ENCODE measurements at places on chromosomes 2 and 18. TPM values are rescaled to one million over a fixed set of nuclear protein-coding genes. Genes with fewer than 3 reads are reported as not detected.

GRCh38 chr2:129733041-129733440, 246.4 kb upstream of the RAB6C start:
- ATAC-seq = no peak

DNA sequence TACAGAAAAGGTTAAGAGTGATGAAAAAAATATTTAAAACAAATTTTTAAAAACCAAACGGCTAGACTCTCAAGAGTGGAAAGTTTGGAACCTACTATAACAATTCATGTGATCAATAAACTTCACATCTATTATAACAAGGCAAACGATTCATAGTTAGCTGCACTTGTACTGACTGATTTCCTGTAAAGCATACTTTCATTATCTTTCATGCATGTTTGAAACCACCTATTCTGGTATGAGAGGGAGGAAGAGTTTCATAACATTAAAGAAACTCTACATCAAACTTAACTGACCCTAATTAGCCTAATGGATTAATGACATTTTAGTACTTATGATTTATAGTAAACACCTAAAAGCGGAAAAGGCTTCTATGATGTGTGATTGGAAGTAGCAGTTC, 43.7 kb upstream of the VWC2L start:
- ATAC-seq = no peak

- no peak for ATAC-seq
These were observed 608.1 kb downstream of the LRP1B start for GRCh38 chr2:141522702-141523101.

DNA sequence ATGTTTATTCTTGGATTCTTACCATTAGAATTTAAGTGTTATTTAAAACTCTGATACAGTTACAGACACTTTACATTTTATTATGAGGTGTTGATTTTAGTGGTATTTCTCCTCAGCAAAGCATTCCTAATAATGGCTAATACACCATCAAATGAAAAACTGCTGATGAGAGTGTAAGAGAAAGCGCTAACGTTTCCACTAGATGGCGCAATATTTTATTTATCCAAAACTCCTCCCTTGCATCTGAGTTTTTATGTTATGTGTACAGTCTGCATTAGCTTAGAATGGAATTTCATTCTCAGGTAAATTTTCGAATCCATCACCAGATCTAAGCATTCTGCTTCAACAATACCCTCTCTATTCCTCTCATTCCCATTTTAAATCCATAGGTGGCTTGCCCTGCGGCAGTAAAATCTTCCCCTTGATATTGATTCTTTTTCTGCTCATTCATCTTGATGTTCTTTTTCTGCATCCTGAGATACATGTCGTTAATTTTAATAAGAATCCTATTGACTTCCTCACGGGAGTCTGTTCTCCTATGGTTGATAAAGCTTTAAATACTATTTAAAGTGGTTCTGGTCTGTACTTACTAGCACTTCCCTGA, 53.9 kb downstream of the PRKRA start:
- ATAC-seq = peak; percentile 49

DNA sequence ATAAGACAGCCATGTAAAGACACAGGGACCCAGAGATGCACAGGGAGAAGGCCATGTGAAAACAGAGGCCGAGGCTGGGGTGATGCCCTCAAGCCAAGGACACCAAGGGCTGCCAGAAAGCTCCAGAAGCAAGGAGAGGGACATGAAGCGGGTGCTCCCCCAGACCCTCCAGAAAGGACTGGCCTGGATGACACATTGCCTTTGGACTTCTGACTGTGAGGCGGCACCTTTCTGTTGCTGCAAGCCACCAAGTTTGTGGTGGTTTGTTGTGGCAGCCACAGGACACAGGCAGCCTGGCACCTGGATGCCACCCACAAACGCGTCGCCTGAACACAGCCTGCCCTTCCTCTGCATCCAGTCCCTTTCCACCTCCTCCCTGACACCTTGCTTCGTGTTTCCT, 67.1 kb downstream of the RHOB start:
- no peak for ATAC-seq

- ATAC-seq = peak; percentile 76
These were observed 13.5 kb upstream of the ZAP70 start for GRCh38 chr2:97699765-97700444.

DNA sequence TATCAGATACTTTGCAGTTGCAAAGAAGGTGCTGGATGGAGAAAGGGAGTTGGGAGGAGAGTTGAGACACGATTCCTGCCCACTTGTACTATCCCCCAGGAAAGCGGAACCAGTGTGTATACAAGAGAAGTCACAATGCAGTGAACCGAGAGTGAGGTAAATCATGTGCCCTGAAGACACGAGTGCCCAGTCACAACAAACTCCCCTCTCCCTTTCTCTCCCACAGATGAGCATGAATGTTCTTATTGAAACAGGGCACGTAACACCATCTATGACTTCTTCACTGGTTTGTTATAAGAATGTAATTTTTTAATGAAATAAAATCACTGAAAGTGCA, 155.7 kb downstream of the IRS1 start:
- ATAC-seq = no peak

GRCh38 chr2:217954971-217955740, 47.6 kb downstream of the TNS1 start:
- no peak for ATAC-seq

DNA sequence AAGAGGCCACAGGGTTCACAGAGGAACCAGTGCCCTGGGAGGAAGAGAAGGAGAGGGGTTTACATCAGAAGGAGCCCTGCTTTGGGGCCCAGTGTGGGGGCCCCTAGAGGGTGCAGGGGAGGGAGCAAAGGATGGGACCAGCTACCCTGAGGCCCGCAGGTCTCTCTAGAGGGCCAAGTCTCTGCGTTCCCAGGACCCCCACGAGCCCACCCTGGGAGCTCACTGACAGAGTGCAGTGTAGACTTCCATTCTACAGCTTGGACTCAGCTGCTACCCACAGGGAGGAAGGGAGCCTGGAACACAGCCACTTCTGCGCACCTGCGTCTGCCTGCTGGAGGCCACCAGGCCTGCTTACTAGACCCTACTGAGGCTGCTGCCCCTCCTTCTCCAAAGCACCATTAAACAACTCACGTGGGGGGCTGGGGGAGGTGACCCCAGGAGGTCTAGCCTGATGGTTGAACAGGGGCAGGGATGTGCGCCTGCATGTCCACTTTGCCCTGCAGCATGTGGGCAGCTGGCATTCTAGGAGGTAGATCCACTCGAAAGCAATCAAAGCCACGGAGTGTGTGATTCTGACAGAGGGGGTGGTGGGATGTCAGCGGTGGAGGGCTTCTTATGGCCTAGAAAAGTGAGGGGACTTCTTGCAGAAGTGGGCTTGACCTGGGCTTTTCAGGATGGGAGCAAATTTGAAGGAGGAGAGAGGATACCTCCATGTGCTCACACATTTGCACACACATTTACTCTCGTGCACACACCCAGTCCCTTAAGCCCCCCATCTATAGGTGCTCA, 90.2 kb downstream of the ZFP36L2 start:
- no peak for ATAC-seq

- ATAC-seq = peak; percentile 78
These were observed 33.4 kb downstream of the WDR43 start for GRCh38 chr2:28927878-28928277.

DNA sequence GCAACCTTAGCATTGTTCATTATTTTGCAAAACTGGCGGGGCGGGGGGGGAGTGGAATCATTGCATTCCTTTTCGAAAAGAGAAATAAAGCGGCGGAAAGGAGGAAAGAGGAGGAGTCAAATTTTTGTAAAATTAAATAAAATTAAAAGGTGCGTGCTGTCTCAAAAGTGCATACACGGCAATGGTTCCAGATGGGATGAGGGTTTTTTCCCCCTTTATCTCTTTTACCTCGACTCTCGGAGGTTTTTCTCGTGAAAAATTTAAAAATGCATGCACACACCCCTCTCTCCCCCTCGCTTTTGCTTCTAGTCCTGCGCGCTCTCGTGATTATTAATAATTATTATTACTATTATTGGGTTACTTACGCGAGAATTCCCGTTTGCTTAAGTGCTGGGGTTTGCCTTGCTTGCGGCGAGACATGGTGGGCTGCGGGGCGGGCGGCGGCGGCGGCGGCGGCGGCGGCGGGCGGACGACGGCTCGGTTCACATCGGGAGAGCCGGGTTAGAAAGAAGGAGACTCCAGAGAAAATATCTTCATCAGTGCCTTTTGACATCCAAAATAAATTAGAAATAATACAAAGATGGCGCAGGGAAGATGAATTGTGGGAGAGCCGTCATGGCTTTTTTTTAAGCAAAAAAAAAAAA, 481 bp downstream of the BCL11A start:
- no peak for ATAC-seq

DNA sequence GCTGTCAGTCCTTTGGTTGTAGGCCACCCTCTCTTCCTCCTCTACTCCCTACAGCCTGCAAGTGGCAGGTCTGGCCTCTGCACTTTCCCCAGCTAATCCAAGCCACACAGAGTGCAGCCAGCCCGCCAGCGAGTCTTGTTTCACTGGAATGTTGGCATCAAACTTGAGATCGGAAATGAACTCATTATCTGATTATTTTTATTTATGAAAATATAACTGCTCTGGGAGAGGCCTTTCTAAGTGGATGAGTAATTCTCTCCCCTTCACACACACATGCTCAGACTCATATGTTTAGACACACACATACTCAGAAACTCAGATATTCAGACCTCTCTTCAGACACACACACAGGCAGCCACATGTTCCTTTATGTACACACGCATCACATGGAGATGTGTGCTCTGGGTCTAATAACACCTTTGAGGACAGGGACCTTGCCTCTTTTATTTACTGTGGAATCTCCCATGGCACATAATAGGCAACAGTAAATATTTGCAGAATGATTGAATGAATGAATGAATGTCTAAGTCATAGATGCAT, 151.3 kb downstream of the ZFP36L2 start:
- peak; percentile 92 for ATAC-seq

GRCh38 chr2:61368687-61369665, 101.9 kb downstream of the USP34 start:
- no peak for ATAC-seq

DNA sequence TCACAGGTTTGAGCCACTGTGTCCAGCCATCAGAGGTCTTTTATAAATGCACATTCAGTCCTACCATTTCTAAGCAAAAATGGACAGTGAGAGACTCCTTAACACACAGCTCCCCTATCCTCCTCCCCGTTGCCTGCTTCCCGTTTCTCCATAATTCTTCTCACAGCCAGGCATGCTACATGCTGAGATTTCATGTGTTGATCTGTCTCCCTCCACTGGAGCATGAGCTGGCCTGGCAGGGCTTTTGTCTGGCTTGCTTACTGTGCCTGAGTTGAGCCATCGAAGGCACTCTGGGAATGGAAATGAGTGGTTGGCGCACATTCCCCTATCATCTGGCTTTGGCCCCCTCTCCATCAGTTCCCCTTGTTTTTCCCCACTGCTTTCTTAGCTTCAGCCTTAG, 413.5 kb downstream of the PTPRM start:
- ATAC-seq = no peak

- ATAC-seq = peak; percentile 57
These were observed 9.0 kb upstream of the CTIF start for GRCh38 chr18:48529796-48530195.

DNA sequence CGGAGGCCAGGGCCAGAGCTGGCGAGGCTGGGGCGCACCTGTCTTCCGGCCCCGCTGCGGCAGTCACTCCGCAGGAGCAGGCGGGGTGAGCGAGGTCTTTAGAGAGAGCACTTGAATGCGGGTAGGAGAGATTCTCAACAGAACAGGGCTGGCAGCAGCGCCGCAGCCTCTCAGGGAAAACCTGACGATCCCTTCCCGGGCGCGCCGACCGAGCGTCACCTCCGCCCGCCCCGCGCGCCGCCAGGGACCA, 526 bp downstream of the PRKRA start:
- no peak for ATAC-seq

DNA sequence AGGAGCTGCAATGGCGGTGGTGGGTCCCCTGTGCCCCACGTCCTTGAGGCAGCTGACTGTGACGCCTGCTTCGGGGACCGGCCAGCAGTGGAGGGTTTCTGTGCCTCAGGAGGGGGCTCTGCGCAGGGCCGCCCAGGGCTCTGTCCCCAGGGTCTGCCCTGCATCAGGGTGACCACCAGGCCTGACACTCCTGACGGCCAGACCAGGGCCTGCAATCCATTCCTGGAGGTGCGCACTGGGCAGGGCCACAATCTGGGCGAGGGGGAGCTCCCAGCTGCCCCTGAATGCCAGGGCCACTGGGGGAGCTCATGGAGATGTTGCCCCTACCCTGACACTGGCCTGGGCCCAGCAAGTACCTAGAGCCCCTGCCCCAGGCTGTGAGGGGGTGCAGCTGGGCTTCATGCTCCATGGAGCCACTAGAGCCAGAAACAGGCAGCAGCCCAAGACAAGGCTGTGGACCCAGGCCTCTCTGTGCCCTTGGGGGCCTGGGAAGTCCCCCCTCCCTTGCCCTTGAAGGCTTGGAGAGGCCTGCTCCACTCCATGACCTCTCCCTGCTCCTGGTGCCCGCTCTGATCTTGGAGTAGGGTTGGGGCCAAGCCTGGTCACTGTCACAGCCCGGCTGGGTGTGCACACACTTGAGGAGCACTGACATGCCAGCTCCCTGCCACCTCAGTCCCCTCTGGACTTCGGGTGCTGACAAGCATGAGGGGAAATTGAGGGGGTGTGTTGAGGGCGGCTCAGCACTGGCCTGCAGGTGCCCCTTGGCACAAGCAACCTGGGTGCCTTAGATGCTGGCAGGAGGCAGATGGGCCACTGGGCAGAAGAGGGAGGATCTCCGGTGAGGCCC, 55.9 kb downstream of the LDAH start:
- ATAC-seq = no peak

- ATAC-seq = no peak
These were observed 1074.2 kb upstream of the ZEB2 start for GRCh38 chr2:145593991-145594614.

GRCh38 chr2:161905389-161906046, 168.5 kb downstream of the DPP4 start:
- peak; percentile 29 for ATAC-seq

GRCh38 chr2:102014041-102014345, 22.2 kb downstream of the IL1R2 start:
- ATAC-seq = no peak

DNA sequence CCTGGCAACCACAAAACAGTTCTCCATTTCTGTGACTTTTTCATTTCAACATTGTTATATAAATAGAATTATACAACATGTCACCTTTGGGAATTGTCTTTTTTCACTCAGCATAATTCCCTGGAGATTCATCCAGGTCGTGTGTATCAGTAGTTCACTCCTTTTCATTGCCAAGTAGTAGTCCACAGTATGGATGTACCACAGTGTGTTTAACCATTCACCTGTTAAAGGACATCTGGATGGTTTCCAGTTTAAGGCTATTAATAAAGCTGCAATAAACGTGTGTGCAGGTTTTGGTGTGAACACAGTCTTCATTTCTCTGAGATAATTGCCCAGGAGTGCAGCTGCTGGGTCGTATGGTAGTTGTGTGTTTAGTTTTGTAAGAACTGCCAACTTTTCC, 35.7 kb downstream of the COPS7B start:
- ATAC-seq = no peak

The LINC00305 gene
- not detected for total RNA-seq

The MARCO gene
- total RNA-seq = 0.80 TPM

The EMILIN1 gene
- total RNA-seq = 3.0 TPM

The TNS1 gene
- 27.7 TPM for total RNA-seq

The GKN1 gene
- total RNA-seq = not detected

The LRRC30 gene
- total RNA-seq = not detected

The PAPOLG gene
- total RNA-seq = 6.9 TPM

The C2orf80 gene
- total RNA-seq = not detected

The KYNU gene
- total RNA-seq = 33.6 TPM

The SNTG2 gene
- total RNA-seq = 0.60 TPM

The GPR55 gene
- 0.20 TPM for total RNA-seq

The SCYGR4 gene
- not detected for total RNA-seq

The DNAJC5G gene
- total RNA-seq = not detected

Data from esophagus mucosa (tissue), 1 donor.